ENCODE measurements at places on chromosomes 7 and 10.

DNA sequence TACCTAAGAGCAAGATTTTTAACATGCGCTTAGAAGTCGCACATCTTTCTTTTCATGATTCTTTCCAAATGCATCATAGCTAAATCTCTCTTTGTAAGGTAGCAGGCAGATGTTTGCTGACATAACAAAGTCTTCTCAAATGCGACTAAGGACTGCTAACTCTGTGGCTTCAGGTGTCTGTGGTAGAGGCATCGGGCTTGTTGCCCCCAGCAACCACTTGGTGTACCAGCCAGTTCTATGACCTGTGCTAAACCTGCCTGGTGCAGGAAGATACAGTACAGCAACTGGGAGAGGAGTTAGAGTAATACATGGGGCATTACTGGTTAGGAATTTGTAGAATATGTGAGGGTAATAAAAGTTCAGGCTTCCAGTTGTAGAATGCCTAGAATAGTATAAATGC, 654.1 kb downstream of the NRG3 start:
- no peak for DNase-seq

DNA sequence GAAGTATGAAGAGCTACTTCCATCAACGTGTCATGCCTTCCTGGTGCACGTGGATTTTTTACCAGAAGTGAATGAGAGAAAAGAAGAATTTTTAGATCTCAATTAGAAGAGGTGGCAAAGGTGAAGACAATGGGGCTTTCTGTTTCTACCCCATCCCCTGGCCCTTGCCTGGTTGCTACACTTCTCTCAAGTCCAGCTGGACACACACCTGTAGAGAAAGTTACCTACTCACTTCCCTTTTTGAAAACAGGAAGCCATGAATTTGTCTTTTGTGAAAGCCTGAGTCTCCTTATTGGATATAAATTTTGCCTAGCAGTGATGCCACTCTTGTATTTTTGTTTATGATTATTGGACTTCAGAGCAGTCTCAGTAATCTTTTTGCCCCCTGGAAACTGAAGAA, 142.9 kb upstream of the AKR1E2 start:
- DNase-seq = no peak

- no peak for DNase-seq
Measured at GRCh38 chr7:115024276-115024675, 102.4 kb downstream of the MDFIC start.

- DNase-seq = no peak
Measured at GRCh38 chr10:48970654-48971053, 31.0 kb upstream of the LRRC18 start.

DNA sequence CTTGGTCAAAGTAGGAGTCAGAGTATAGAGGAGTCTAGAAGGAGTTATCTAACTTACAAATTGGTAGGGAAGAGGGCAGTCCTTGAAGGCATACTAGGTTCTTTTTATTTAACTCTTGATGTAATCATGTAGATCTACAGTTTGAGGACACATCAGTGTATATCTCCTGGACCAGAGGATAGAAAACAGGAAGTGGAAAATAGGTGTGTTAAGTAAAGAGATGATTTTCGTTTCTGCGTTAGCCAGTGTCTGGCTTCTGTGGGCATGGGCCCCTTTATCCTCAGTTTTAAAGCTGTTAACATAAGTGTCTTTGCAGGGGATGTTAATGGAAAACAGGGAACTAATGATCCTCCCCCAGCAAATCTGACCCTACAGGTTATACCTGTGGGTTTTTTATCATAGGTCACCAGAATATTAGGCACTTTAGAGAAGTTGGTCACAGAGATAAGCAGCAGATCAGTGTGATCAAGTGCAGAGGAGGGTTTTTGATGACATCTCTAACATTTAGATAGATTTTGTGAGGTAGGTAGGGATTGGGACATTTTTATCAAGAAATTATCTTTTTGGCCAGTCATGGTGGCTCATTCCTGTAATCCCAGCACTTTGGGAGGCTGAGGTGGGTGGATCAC, 58.6 kb upstream of the PRSS1 start:
- DNase-seq = no peak

DNA sequence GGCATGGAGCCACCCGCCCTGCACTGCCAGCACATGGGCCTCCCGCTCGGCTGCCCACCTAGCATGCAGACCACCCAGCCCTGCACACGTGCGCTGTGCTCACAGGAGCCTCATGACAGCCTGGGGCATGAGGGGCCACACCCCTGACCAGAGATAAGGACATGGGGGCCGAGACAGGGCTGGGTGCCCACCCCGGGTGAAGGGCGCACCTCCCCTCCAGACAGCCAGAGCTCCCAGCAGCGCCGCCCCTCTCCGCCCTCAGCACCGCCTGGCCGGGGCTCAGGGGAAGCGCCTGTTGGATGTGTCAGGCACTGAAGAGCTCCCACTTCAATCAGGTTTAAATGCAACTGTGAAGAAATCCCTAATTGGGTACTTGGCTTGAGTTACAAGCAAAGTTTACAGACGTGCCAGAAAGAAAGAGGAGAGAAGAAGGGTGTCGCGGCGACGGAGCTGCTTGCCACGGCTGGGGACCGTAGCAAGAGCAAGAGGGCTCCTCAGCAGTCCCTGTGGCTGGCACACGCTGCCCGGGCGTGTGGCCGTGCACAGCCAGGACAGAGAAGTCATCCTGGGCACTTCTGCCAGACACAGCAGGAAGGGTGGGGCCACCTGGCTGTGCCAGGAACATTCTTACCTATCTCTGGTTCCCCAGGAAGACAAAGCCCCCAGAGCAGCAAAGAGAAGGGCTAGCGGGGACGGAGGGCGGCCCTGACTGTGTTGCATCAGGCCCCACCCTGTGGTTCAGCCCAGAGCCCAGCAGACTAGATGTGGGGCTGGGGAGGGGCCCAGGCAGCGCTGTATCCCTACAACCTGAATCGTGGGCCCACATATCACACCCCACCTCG, 247.4 kb downstream of the ELFN1 start:
- DNase-seq = no peak

DNA sequence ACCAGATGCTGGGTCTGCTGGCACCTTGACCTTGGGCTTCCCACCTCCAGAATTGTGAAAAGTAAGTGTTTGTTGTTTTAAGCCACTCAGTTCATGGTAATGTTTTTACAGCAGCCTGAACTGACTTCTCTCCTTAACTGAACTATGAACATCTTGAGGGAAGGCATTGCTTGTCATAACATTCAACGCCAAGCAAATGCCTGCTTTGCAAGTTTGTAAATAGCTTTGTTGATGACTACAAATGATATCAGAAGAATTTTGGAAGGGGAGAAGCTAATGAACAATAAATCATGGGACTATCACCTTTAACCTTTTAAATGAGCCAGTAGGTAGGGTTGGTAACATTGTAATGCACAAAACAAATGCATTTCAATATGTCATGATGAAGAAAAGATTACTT, 402.4 kb upstream of the ADARB2 start:
- DNase-seq = no peak

GRCh38 chr10:88190540-88191235, 327.3 kb downstream of the PTEN start:
- no peak for DNase-seq

DNA sequence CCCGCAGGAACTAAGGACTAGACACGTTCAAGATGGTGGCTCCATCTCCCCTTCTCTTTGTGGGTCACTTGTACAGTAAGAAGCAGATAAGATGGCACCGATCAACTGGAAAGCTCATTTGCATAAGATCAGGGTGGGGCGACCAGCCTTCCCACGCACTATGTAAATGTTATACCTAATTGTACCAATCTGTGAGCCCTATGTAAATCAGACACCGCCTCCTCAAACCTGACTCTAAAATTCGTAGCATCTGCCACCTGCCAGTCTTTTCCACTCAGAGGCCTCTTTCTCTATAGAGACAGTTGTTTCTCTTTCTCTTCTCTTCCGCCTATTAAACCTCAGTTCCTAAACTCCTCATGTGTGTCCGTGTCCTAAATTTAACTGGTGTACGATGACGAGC, 324.5 kb downstream of the PHF14 start:
- DNase-seq = no peak

DNA sequence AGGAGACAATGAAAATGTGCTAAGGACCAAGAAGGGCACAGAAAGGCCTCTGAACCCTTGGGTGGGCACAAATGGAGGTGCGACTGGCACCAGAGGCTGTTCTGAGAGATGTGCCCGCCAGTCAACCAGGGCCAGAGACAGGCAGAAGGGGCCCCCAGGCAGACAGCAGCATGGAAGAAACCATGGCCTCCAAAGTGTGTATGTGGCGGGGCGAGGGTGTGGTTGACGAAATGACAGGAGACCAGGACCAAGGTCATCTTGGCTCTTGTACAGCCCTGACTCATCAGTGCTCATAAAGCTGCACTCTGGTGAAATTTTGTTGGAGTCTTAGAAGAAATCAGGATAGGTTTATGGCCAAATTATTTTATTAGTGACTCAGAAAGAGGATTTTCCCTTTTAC, 4.0 kb upstream of the MRPS24 start:
- DNase-seq = peak; percentile 73

Measured in skeletal muscle cell (primary cell).